ENCODE measurements at places on chromosomes 6 and 20.

DNA sequence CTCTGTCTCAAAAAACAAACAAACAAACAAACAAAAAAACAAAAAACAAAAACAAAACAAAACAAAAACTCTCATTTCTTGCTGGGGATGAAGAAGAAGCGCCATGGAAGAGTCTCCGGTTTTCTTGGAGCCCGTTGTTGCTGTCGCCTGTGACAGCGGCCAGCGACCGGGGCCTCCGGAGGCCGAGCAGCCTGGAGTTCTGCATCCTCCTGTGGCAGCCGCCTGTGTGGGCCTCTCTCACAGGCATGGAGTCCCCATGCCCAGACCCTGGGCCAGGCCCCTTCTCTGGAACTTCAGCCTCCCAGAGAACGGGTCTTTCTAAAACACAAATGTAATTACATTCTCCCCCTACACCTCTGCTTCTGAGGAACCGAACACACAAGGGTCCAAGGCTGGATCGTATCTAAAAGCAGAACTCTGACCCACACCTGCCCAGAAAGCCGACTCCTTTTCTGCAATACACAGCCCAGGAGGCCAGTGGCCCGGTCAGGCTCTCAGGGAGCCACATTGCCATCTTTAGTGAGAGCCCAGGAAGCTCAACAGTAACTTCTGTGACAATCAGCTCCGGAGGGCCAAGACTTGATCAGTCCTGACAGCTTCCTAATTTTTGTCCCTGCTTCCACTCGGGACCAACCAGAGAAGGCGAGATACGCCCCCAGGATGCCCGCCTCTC is 18.5 kb downstream of the DACT2 start:
- DNase-seq: no peak

DNA sequence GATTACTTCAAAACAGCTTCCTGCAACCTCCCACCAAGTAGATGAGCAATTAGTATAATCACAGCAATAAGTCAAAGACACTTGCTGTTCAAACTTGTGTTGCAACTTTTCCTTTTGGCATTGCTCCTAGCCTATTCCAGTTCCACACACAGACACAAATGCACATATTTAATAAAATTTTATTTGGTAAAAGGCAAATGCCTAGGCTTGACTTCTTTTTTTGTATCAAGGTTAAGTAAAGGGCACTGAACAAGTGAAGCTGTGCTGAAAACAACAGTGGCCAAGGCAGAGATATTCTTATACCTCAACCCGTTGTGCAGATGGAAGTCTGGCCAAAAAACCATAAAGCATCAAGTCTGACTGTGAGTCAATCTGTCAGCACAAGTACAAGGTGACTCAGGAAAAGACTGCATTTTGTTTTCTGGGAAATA is 708.4 kb upstream of the CITED2 start:
- DNase-seq: no peak

- DNase-seq: no peak
Observed at GRCh38 chr6:16854986-16855385, 93.7 kb upstream of the ATXN1 start.

- peak; percentile 47 for DNase-seq
Observed at GRCh38 chr20:53070706-53071392, 98.7 kb downstream of the TSHZ2 start.

GRCh38 chr6:45645302-45645701 is 267.6 kb upstream of the SUPT3H start:
- no peak for DNase-seq

GRCh38 chr20:18705490-18705889 is 108.1 kb upstream of the SCP2D1 start:
- DNase-seq: no peak

DNA sequence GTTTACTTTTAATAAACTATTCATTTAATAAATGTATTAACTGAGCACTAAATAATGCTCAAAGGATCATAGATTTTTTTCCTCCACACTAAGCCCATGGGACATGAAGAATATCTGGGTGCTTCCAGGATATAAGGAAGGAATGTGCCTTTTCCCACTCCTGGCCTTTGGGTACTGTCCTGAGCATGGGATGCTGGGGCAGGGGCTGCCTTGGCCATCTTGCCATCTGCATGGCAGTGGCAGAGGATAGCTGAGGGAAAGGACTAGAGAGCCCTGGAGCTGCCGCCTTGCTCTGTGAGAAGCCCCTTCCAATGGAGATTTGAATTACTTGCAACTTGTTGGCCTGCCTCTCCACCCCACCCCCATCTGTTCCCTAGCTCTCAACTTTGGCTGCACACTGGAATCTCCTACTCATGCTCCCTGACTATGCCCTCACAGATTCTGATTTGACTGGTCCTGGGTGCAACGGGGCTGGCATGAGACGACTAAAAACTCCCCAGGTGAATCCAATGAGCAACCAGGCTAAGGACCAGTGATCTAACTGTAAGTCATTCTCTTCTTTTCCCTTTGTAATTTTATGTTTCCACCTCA is 15.6 kb downstream of the DDRGK1 start:
- no peak for DNase-seq

- DNase-seq: peak; percentile 81
Observed at GRCh38 chr6:6007366-6008088, 802 bp upstream of the NRN1 start.

GRCh38 chr6:127608554-127609270 is 31.7 kb downstream of the C6orf58 start:
- no peak for DNase-seq

Data from NCI-H748 treated with DMSO at 0.1 percent for 48 hours (cell line).